Activated CD4-positive, alpha-beta T cell treated with anti-CD3 and anti-CD28 coated beads, Interleukin-2, amount 10 ng/mL, durations not matched to agents 7 days and 5 days (primary cell): ENCODE measurements at places on chromosomes 5 and 9. TPM values are rescaled to one million over a fixed set of nuclear protein-coding genes. Genes with fewer than 3 reads are reported as not detected.

NME5 gene
- not detected for total RNA-seq

TOMM5 gene
- 81.0 TPM for total RNA-seq

MEGF10 gene
- total RNA-seq: not detected

CLIC3 gene
- total RNA-seq: 2.6 TPM

GRPEL2 gene
- total RNA-seq: 36.6 TPM

GPR151 gene
- total RNA-seq: not detected

CTXN3 gene
- not detected for total RNA-seq
